ENCODE measurements at places on chromosomes 2 and 18.

DNA sequence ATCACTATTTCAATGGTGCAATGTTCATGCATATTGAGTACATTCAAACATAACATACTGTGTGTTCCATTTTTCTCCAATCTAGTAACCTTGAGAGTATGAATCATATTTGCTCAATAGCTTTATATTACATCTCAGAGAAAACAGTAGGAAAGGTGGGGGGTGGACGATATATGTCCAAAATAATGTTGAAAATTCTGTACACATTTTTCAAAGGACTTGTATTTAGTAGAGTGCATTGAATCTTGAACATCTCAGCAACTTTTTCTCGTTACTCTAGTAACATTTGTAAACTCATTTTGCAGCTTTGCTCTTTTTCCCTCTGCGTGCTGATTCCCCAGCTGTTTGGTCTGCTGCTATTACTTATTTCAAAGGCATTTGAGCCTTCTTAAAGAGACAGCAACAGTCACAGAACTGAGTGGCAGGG, 1487.0 kb downstream of the LRP1B start:
- DNase-seq, result no peak

- DNase-seq, result no peak
These were observed 70.9 kb downstream of the NFATC1 start for GRCh38 chr18:79466591-79466990.

DNA sequence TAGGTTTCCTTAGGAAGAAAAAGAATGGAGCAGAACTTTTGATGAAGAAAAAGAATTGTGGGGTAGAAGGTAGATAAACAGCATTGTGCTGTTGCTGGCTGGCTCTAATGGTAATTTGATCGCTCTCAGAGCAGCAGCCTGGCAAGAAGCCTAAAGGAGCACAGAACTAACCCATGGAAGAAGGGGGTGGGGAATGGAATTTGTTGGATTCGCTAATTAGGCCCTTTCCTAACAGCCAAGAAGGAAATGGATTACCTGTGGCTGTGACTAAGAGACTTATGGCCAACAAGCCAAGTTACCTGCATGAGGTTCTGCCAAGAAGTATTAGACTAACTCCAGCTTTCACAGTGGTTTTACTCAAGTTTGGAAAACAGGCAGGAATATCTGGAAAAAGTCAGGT, 210.6 kb downstream of the IKZF2 start:
- no peak for DNase-seq

GRCh38 chr2:174573621-174574081, 24.0 kb downstream of the WIPF1 start:
- DNase-seq, result peak; percentile 43

- DNase-seq, result no peak
These were observed 92.3 kb upstream of the THUMPD2 start for GRCh38 chr2:39871291-39871761.

GRCh38 chr2:85330839-85331636, 3.2 kb upstream of the TGOLN2 start:
- DNase-seq, result peak; percentile 31

GRCh38 chr2:85395912-85396475, 14.2 kb downstream of the CAPG start:
- no peak for DNase-seq

DNA sequence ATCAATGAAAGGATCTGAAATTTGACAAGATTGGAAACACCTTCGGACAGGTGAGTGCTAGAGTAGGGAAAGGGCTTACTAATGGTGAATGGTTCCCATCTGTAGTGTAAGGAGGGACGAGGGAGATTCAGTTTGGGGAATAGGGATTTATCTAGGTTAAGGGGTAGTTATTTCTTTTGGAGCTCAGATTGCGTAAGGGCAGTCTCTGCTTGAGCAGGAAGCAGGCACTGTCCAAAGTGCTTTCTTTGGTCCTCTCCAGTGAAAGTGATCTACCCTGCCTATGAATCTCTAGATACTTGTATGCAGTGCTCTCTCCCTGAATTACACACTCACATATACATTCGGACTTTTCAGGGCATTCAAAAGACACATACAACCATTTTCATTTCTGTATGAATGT, 272.9 kb upstream of the FIGN start:
- DNase-seq, result no peak

DNA sequence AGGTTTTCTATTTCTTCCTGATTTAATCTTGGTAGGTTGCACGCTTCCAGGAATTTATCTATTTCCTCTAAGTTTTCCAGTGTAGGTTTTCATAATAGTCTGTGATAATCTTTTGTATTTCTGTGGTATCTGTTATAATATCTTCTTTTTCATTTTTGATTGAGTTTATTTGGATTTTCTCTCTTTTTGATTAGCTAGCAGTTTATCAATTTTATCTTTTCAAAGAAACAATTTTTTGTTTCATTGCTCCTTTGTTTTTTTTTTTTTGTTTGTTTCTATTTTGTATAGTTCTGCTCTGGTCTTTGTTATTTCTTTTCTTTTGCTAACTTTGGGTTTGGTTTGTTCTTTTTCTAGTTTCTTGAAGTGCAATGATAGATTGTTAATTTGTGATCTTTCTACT, 51.3 kb downstream of the G6PC2 start:
- DNase-seq, result no peak

DNA sequence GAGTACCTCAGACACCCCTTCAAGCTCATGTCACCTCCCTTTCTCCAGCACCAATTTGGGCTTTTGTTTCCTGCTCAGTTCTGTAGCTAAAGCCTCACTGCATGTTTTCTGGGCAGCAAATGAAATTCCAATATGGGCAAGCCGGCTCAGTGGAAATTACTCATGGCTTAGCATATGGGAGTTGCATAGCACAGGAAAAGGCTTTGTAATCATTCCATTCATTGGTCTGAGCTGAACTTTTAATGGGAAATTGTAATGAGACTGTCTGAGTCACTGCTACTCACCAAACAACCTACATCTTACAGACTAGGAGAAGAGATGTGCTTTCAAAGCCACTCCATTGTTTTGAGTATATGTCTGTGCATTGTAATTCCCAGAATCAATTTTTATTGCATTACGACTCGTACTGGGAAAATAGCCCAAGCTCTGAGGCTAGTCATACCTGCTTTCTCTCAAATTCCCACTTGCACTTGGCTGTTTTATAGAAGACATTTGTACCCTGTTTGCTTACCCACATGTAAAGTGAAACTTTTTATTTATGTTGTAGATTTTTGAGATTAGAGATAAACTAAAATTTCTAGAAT, 139.5 kb upstream of the LRATD1 start:
- DNase-seq, result no peak

- no peak for DNase-seq
These were observed 39.6 kb downstream of the PTPN2 start for GRCh38 chr18:12844391-12844790.

DNA sequence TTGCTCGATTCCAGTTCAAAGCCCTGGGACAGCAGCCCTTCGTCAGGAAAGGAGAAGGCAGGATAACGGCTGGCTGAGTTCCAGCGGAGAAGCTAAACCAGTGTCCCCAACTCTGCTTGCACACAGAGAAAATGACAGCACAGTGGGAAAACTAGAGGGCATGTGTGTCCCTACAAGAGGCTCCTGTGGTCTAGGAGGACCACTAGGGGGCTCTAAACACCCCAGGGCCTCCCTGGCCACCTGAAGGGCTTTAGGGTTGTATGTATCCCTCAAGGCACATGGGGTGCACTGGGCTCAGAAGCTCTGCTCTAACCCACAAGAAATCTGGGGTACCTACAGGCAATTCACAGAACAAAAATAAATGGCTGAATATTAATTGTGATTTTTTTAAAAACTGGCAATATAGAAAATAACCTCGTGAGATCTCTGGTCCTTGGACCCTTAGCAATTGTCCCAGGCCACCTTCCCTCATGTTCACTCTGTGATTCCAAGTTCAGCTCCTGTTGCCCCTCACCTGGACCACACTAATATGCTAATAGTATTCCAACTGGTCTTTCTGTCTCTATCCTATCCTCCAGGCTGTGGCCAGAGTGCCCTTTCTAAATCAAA, 17.5 kb downstream of the STAT1 start:
- DNase-seq, result no peak

GRCh38 chr2:39932198-39932597, 153.1 kb upstream of the THUMPD2 start:
- no peak for DNase-seq

GRCh38 chr18:79371561-79372121, 24.1 kb upstream of the NFATC1 start:
- no peak for DNase-seq

DNA sequence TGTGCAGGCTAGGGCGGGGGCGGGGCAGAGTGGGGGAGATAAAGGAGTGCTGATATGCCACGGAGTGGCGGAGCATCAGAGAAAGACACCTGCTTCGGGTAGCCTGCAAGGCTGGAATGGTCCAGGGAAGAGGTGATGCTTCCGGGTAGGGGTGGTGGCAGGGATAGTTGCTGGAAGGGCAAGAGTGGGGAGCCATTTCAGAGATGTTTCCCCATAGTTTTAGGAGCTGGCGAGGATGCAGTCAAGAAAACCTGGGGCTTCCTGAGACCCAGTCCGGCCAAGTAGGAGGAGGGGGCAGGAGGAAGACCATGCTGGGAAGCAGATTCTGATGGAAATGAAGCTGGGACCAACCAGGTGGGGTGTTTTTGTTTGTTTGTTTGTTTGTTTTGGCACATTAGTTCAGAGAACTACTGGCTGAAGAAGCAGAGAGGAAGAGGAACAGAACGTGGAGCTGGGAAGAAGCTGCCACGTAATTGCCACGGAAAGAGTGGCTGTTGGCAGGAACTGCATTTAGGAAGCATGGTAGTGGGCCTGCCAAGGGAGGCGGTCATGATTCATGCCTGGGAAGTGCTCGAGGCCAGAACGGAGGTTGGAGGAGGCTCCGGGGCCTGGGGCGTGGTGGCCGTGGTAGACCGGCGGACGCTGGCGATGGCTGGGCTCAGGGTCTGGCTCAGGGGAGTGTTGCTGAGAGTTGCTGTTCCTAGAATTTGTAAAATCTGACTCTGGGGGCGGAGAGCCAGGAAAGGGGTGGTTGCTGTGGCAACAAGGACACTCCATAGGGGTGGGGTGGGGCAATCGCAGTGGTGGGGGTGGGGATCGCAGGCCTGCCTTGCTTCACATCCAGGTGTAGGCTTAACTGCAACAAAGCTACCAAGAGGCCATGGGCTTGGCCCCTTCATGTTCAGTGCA, 8.6 kb upstream of the INPP5D start:
- DNase-seq, result no peak

DNA sequence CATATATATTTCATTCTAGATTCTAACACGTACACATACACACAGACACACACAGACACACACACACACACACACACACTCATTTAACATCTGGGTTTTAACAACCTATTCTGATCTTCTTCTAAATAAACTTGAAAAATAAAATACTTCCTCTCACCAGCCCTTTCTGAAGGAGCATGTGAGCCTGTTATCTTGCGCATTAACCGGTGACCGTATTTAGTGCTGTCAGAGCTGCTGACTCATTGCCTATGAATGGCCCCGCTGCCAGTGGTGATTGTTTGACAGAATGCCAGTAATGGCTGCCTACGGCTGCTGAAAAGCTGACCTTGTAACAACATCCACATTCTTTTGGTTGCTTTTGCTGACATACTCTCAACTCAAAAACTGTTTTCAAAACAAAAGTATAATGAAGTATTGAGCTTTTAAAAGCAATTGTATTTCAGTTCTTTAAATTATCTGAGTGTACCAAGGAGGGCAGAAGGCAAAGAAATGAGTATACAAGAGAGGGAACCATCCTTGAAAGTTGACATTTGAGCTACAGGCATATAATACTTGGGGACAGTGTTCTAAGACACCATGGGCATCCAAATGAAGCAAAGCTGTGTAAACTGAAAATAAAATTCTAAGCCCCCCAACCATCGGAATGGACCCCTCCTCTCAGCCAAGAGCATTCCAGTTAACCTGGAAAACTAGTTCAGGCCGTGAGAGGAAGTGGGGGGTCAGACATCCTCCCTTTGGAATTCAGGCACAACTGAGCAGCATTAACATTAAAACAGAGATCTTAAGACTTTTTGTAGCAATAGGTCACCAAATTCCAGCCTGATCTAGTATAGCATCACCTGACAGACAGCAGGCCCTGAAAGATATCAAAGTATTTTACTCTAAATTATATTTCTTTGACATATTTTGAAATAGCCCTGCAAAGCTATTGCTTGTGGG, 50.2 kb upstream of the DTNA start:
- no peak for DNase-seq

DNA sequence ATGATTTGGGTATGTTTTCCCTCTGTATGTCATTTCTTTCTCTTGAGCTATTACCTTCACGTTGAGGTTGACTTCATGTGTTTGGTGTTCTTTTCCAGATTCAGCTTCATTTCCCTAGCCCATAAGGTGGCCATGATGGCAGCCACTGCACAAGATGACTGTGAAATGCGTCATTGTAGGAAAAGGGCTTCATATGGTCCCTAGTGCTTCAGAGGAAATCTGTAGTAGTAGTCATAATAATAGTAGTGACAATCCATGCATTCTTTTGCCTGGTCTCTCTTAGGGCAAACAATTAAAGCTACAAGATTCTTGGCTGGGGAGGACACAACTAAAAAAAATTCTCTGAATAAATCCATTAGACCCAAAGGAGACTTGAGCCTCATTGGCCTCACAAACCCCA, 28.4 kb downstream of the AOX1 start:
- DNase-seq, result no peak

DNA sequence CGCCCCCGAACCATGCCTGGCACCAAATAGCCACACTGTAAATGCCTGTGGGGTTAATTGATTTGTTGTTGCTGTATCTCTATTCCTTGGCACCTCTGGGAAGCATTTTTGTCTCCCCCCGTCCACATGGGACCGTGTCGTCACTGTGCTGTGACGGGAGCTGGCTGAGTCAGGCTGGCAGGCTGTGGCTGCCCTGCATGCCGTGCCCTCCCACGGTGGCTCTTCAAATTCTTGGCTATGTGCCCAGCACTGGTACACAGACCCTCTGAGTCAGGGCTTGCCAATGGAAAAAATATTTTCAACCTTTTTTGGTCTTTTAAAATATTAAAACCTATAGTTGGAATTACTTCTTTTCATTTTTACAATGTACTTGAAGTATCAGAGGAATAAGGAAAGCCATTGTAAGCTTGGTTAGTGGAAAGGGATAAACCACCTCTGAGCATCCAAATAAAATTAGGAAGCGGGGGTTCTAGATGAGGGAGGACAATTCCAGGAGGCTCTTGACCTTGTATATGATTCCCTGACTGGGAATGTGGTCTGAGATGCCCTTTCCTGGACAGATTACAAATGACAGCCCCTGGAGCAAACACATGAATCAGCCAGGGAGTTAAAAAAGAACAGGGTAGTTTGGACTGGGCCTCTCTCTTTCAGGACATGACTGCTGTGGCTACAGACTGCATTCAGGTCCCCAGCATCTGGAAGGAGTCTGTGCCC, 59.4 kb downstream of the DGKD start:
- peak; percentile 59 for DNase-seq

DNA sequence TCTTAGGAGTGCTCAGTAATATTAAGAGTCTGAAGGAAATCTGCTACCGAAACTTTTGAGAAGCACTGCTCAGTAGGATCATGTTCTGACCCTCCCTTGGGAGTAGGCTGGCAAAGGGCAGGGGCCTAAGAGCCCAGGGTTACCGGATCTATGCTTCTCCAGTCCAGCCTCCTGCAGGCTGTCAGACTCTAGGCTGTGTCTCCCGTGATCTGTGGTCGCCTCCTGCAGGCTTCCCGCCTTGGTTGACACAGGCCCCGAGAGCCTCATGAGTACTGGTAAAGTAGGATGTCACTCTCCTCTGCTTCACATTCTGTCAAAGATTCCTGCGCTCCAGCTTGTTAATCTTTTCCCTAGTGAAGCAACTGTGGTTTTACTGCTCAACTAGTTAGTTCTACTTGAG, 647.8 kb upstream of the RAB6C start:
- no peak for DNase-seq
